NCI-H524 (cell line): ENCODE measurements at places on chromosomes 3 and 15.

DNA sequence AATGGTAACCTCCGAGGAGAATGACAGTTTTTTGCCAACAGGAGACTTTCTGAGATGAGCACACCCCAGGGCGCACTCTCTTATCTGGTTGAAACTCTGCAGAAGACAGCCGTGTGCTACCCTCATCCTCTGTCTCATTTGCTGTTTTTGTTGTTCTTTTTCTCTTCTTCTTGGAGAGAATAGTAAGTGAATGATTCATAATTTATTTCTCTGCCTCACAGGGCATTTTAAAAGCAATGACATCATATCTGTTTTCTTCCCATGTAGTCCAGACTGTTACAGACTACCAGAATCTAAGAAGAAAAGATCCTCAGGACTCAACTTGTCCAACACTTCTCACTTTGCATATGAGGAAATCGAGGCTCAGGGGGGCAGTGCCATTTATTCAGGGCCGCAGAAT, 771.1 kb upstream of the GRM7 start:
- no peak for DNase-seq

DNA sequence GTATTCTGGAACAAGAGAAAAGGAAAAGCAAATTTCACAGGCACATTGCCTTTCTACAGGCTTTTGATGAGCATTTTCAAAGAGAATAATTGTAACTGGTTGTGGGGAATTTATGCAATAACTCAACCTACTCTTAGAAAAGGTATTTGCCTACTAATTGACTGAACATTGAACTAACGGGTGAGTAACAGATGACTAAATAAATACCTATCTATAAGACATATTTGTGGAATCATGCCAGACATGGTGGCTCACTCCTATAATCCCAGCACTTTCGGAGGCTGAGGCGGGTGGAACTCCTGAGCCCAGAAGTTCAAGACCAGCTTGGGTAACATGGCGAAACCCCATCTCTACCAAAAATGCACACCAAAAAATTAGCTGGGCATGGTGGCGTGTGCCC, 367.7 kb downstream of the CGGBP1 start:
- DNase-seq: no peak

- no peak for DNase-seq
Observed at GRCh38 chr3:20480786-20481365, 294.9 kb upstream of the SGO1 start.

DNA sequence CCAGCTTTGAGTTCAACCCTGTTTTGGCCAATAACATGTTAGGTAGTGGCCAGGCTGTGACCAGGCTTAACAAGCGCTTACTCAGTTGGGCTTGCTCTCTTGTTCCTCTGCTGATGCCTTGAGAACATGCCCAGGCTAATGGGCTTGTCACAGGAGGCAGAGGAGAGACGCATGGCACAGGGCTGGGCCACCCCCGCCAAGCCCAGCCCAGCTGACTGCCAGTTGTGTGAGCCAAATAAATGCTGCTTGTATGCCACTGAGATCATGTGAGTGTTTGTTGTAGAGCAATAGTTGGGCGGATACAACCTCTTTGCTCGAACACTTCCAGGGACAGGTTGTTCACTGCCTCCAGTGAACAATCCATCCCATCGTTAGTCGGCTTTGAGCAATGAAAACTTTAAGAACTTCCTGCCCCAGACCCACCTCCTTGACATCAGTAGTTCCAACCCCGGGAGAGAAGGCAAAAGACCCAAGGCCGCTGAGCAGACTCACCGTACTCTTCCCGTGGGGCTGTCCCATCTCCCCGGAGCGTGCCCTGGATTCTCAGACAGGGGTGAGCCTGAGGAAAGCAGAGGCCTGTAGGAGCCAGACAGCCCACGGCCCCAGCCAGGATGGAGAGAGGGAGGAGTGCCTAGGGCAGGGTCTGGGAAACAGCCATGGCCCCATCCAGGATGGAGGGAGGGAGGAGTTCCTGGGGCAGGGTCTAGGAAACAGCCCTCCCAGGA, 4.1 kb downstream of the PLA2G4F start:
- DNase-seq: no peak

DNA sequence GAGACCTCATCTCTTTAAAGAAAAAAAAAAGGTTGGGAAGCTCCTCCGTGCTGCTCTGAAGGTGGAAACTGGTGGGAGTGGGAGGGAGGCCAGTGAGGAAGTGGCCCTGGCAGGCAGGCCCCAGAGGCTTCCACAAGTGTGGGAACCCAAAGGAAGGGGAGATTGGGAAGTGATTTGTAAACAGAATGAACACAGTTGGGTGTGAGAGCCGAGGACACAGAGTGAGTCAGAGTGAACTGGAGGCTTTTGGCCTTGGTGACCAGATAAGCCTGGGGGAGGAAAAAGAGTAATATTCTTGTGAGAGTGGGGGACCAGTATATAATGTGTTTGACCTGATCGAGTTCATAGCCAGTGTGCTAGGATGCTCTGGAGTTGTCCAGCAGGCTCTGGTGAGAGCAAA, 23.0 kb downstream of the MKRN2 start:
- DNase-seq: no peak

- peak; percentile 43 for DNase-seq
Observed at GRCh38 chr3:11236588-11237461, 35.4 kb upstream of the ATG7 start.

GRCh38 chr3:42045708-42046243, 45.4 kb upstream of the TRAK1 start:
- DNase-seq: no peak

DNA sequence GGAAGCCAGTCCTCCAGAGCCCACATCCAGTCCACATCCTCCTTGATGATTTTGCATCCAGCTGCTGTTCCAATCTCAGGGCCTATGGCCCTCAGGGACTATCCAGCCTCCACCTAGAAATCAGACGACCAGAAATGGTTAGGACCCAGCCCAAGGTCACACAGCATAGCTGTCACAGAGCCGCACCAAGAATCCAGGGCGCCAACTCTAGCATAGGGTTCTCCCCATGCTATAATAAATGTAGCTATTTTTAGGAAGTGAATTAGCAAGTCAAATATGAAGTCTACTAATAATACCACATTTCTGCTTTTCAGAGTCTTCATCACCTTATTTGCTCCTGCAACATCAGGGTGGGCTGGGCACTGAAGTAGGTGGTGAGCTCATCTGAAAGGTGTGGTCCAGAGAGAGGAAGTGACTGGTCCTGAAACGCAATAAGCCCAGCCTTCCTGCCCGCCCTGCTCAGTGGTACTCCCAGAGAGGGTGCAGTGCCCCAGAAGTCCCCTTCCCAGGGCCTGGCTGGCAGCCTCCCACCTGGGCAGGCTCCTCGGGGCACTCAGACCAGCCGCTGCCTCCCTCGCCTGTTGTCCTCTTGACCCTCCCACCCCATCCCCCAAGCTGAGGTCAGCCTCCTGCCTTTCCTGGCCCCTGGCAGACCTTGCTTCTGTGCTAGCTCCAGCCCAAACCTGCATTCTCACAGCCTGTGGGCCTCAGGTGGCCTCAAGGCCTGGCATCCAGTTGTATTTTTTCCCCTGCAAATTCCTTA, 17.6 kb upstream of the CYP11A1 start:
- no peak for DNase-seq

GRCh38 chr3:147572970-147573340, 163.8 kb downstream of the ZIC1 start:
- no peak for DNase-seq

DNA sequence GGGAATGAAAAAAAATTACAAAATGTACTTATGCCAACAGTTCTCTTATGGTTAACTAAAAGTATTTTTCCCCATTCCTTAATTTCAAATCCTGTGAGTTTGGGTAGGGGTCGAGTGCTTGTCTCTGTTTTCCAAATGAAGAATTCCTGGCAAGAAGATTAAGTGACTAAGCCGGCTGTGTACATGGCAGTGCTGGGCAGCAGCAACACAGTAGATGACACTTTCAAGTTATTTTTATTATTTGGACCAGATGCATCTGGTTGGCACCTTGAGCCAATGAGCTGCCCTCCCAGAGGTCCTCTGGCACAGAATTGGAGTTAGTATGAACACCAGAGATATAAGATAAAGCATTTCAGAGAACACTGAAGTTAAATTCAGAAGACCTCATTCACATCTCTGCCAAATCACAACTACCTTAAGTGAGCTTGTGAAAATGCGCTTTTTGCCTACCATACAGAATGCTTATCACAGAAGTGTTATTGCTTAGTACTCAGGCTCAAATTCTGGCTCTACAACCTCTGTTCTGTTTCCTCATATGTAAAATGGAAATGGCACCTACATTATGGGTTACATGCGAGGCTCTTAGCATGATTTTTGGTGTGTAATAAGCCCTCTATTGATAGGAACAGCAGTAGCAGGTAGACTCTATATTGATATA, 256.9 kb downstream of the UBE2E2 start:
- DNase-seq: no peak

GRCh38 chr3:167899093-167899492, 163.6 kb downstream of the SERPINI1 start:
- peak; percentile 73 for DNase-seq

DNA sequence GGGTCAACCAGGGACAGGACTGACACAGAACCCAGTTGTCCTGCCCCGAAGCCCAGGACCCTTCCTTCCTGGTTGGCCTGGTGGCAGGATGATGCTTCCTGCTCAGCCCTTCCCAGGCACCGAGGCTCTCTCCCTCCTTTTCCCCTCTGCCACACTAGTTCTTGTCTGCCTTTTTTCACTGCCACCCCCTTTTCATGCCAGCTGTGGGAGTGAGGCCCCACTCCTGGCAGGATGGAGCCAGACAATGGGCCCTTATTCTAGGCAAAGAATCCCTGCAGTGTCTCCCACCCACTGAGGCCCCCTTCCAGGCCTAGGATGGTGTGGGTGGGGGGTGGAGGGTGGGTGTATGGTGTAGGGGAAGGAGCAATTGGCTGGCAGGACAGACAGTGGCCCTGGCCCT, 1.1 kb upstream of the SCAMP5 start:
- DNase-seq: no peak

DNA sequence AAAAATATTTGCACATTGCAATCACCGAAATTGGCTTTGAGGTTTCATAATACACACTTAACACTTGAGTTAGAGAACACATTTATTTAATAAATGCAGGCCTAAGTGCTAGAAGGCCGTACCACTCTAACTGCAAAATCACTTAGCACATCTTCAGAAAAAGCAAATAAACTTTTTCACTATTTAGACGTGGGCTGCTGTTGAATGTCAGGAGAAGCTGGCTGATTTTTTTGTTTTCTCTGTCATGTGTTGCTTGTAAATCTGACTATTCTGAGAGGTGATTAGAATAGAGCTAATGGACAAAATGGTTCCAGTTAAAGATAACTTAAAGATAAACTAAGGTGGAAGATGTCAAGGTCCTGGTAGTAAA, 265.1 kb downstream of the FOXP1 start:
- DNase-seq: no peak

DNA sequence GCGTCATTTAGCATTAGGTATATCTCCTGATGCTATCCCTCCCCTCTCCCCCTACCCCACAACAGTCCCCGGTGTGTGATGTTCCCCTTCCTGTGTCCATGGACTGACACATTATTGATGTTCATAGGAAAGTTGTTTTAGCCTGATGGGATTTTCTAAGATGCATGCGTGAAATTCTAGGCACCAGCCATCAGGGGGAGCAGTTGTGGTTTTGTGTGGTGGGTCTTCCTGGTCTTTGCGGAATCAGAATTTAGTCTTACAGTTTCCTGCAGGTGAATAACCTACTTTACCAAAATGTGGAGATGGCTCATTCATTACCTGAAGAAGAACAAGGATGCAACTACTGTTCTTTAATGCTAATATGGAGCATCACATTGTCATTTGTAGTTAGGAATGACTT, 455.0 kb upstream of the THBS1 start:
- peak; percentile 72 for DNase-seq

DNA sequence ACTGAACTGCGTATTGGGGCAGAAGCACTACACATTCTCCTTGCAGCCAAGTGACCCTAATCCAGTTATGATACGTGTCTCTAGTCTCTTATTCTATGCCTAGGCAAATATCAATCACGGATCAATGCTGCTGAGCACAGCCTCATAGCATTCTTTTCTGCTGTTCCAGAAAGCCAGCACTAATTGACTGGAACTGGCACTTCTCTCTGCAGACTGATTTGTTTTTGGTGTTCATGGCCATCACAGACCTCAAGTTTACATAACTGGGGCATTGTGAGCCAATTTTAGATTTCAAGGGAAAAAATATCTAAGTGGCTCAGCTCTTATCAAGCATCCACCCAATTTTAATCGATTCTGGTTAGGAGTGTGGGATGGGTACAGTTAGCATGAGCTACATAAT, 37.9 kb downstream of the GLDN start:
- DNase-seq: no peak

GRCh38 chr3:177929310-177929709, 606.9 kb upstream of the KCNMB2 start:
- DNase-seq: no peak

DNA sequence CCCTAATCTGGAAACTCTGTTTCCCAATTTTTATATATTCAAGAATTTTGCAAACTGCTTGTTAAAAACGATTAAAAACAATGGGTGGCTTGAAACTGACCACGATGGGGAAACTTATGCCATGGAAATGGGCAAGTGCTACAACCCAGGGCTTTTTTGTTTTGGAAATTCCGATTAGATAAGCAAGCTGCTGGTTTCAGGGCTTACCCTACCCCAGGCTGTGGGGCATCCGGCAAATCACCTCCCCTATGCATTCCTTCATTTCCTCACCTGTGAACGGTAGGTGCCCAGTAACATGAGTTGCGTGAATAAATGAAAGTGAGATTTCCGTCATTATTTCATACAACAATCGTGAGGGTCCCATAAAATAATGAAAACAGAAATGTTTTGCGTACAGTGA, 34.3 kb downstream of the ST6GAL1 start:
- DNase-seq: no peak

DNA sequence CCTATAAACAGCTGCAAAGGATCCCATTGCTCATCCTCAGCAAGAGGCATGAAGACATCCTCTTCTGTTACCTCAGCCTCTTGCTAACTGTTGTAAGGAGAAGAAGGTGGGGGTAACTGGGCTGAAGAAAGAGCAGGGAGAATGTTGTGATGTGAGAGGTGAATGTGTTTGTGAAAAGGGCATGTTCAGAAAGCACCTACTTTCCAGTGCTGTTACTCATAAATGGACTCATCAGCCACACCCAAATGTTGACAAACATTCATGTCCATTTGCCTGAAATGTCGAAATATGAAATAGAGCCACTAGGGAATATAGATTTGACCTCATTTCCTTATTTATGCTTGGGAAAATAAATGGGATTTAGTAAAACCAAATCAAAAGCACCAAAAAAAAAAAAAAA, 12.6 kb downstream of the SLC24A1 start:
- DNase-seq: no peak

- no peak for DNase-seq
Observed at GRCh38 chr3:76585794-76586392, 454.0 kb upstream of the ROBO2 start.

- DNase-seq: no peak
Observed at GRCh38 chr3:15520804-15521572, 518 bp downstream of the COLQ start.

DNA sequence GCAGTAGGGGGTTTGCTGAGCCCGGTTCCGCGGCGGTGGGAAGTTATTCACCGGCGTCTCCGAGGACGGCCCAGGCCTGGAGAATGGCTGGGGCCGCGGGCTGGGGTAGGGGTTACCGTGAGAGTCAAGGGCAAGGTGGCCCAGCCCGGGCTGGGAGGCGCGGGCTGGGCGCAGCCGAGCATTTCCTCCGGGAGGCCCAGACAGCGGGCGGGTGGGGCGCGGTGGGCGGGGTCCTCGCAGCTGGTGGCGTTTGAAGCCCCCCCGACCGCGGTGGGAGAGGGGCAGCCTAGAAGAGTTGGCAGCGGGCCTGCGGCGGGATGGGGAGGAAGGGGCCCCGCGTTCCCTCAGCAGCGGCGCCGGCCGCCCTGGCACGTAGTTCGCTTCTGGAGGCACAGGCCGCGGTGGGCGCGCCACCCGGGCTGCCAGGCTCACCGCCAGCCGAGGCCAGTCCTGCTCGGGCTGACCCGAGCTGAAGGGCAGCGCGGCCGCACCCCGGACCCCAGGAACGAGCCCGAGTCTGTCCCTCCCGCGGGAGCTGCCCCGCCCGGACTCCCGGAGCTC, 960 bp upstream of the KLF13 start:
- peak; percentile 30 for DNase-seq
